Left kidney (tissue), 8 donors: ENCODE measurements at places on chromosomes 6 and 20. TPM values are rescaled to one million over a fixed set of nuclear protein-coding genes. Genes with fewer than 3 reads are reported as not detected.

The HAO1 gene
- polyA plus RNA-seq: not detected

The CTAGE9 gene
- polyA plus RNA-seq: 0.55 TPM

The RAD21L1 gene
- not detected for polyA plus RNA-seq

The IL17F gene
- 0.40 TPM for polyA plus RNA-seq

The PLA2G7 gene
- polyA plus RNA-seq: 2.6 TPM

The OR12D2 gene
- polyA plus RNA-seq: not detected

The IPCEF1 gene
- polyA plus RNA-seq: 8.9 TPM

The TFAP2C gene
- polyA plus RNA-seq: 1.1 TPM

The LST1 gene
- polyA plus RNA-seq: 2.6 TPM

The PRSS16 gene
- 0.28 TPM for polyA plus RNA-seq
